ENCODE measurements at places on chromosomes 7 and 10. TPM values are rescaled to one million over a fixed set of nuclear protein-coding genes. Genes with fewer than 3 reads are reported as not detected.

Gene CCM2
- total RNA-seq: 47.5 TPM

Gene TBXAS1
- 0.20 TPM for total RNA-seq

Gene FRAT1
- total RNA-seq: 5.8 TPM

Gene PPP1R17
- total RNA-seq: not detected

Gene CDC14C
- total RNA-seq: not detected

Gene ELFN1
- under 0.01 TPM for total RNA-seq
